Cerebellar cortex (tissue), 1 donor: ENCODE measurements at places on chromosomes 13 and 19.

DNA sequence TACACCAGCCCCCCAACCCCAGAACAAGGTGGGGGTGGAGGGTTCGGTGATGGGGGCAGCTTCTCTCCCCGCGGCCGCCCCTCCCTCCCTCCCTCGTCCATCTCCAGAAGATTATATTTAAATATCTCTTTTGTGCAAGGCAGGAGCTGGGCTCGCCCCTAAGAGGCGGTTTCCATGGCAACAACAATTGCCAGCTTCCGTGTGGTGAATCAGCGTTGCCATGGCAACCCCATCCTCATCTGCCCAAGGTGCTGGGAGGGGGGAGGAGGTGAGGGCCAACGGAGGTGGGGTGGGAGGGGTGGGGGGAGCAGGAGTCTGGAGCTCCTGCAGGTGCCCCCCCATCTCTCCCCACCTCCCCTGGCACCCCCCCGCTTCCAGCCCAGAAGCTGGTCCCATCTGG lies 46.4 kb downstream of the CELF5 start:
- DNase-seq, result peak; percentile 94

DNA sequence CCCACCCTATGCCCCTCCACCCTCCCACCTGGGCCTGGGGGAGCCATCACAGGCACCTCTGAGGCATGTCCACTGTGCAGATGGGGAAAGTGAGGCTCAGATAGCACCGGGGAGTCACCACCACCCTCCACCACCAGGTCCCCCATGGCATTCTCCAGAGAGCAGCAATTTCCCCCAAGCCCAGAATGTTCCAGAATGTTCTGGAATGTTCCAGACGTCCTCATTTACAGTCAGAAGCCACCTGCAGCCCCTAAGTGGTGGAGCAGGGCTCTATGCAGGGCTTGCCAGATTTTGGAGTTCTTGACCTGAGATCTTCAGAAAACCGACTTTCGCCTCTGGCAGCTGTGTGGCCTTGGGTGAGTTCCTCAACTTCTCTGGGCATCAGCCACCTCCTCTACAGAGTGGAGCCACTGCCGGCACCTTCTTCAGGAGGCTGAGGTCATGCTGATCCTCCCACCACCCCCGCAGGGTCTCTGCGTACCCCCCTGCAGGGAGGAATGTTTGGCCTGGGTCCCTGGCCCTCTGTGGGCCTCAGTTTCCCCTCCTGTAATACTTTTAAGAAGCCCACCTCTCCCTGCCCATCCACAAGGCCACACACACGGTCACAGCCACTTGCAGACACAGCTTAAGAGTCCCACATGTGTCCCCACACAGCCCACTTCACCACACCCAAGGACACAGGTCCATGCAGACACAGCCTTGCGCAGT lies 6.2 kb downstream of the FUT5 start:
- no peak for DNase-seq

GRCh38 chr13:50106559-50106958 lies 91.3 kb downstream of the KCNRG start:
- no peak for DNase-seq

DNA sequence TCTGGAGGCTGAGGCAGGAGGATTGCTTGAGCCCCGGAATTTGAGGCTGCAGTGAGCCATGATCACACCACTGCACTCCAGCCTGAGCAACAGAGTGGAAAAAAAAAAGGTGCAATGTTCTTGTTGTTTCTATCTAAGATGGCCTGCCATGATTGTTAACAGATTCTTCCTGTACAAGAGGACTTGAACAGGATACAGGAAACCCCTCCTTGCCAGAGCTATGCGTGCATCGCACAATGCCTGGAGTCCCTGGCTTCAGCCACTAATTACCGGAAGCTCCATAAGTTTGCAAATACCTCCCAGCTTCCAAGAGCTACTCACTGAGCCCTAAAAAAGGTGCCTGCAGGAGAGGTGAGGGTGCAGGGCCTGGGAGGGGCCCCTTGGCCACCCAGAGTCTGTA lies 13.1 kb upstream of the HIF3A start:
- no peak for DNase-seq

- no peak for DNase-seq
Observed at GRCh38 chr13:30047154-30047874, 196.9 kb upstream of the UBL3 start.

- DNase-seq, result peak; percentile 3
Observed at GRCh38 chr13:28533125-28533436, 38.2 kb upstream of the FLT1 start.

- no peak for DNase-seq
Observed at GRCh38 chr13:112941349-112941748, 27.7 kb upstream of the MCF2L start.

- DNase-seq, result no peak
Observed at GRCh38 chr13:21686751-21687391, 16.0 kb downstream of the FGF9 start.
